ENCODE measurements at places on chromosomes 7 and 10.

DNA sequence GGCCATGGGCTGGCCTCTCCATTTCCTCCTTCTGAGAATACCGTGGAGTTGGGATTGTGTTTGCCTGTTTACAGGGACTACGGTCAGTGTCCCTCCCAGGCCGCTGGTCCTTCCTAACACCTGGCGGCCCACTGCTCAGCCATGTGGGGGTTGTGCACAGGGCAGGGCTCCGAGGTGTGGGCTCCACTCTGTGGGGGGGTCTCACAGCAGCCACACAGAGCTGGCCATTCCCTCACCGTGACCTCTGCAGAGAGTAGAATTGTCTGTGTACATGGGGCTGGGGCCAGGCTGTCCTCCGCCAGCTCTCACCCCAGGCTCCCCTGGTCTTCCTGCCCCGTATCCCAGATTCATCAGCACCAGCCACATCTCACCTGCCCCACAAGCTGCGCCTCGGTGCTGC is 60.1 kb downstream of the PTPRN2 start:
- DNase-seq, result no peak

GRCh38 chr7:69942573-69942972 is 344.3 kb downstream of the AUTS2 start:
- no peak for DNase-seq

DNA sequence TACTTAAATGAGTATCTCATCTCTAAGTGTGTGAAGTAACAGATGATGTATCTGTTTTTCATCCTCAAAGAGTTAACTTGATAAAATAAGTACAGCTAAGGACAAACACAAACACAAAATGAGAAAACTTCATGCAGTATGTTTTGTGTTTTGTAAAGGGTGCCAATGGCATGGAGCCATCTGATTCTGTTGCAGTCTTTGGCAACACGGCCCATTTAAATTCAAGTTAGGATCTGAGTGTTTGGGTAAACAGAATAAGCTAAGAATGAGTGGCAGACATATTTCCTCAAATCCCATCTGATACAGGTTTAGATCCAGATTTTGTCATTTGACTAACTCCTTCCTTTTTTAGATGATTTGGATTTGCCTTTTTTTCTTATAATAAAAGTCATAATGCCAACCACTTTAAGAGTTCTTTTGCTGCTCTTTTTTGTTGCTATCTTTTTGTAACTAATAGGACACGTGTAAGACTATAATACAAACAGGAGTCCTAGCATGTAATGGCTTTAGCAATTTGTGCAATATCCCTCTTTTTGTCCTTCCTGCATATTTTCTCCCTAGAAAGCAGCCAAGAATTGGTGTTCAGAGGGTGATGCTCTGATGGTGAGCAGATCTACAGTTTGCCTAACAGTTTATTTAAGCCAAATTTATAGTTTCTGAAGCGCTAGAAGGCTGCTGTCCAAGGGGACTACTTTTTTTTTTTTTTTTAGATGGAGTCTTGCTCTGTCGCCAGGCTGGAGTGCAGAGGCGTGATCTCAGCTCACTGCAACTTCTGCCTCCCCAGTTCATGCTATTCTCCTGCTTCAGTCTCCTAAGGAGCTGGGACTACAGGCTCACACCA is 18.9 kb upstream of the ACTA2 start:
- DNase-seq, result no peak

DNA sequence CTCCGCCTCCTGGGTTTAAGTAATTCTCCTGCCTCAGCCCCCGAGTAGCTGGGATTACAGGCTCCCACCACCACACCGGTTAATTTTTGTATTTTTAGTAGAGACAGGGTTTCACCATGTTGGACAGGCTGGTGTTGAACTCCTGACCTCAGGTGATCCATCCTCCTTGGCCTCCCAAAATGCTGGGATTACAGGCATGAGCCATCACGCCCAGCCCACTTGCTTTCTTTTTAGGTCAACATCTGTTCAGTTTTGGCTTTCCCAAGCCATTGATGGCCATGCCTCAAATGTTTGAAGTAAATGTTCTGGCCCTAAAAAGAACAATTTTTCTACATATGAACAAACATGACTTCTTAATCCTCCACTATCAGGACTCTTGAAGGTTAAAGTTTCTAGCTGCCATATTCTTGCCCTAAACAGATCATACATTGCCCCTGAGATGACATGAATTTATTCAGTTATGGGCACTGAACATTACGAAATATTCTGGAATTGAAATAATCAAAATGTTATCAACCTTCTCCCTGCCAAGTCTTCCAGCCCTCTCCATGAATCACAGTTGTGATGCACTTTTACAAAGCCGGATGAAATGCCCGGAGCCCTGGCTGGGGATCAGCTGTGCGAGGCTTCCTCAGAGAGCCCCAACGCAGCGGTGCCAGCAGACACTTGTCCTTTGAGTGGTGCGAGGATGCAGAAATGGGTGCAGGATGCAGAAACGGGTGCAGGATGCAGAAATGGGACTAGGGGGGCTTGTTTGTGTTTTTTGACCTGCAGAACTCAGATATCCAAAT is 2.9 kb downstream of the MRLN start:
- DNase-seq, result no peak

DNA sequence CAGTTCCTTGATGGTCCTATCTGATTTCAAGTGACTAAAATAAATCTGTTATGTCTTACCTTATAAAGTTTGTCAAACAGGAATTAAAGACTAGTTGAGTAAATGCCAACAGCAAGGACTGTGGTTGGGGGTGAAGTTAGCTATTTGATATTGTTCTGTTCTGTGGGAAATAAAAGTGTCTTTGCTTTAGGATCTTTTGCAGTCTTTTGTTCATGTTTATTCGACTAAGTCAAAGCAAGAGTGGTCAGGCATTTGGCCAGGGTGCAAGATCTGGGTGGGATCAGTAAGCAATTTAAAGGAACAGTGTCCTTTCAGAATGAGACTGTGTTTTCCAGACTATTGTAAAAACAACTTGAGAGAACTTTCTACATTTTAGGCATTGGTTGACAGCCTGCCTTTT is at the start of gene COL28A1:
Gene COL28A1, minus strand, starts transcription at position 183 of the 400 bp plus-strand sequence. CDS start 2,998 bp downstream, outside the sequence.
- DNase-seq, result no peak

DNA sequence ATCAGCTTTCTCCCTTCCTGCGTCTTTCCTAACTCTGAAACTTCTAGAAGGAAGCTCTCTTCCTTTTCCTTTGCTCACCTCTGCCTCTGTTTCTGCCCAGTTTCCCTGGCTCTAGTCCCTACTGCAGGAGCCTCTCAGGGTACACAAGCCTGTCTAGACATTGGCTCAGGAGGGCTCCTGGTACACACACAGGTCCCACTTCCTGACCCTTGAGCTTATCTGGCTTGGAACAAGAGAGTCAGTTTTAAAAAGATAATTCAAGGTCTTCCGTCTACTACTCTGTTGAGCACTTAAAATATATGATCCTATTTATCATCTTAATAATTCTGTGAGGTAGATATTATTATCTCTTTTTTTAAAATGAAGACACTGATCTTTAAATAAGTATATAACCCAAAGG is 140.7 kb downstream of the RTKN2 start:
- no peak for DNase-seq

DNA sequence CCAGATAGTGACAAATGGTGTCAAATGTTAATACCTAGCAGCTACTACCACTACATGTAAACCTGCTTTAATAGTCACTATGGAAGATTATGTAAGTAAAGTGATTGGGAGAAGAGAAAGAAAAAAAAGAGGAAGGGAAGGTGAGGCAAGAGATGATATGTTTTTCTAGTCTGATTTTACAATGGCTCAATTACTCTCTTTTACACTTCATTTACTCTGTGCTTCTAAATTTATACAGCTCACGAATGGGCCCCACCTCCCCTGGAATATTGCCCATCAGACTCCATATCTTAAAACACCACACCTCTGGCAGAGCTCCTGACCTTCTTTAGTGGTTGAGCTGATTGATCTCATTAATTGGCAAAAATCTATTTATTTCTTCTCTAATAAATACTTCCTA is 28.0 kb upstream of the IKZF1 start:
- DNase-seq, result no peak

DNA sequence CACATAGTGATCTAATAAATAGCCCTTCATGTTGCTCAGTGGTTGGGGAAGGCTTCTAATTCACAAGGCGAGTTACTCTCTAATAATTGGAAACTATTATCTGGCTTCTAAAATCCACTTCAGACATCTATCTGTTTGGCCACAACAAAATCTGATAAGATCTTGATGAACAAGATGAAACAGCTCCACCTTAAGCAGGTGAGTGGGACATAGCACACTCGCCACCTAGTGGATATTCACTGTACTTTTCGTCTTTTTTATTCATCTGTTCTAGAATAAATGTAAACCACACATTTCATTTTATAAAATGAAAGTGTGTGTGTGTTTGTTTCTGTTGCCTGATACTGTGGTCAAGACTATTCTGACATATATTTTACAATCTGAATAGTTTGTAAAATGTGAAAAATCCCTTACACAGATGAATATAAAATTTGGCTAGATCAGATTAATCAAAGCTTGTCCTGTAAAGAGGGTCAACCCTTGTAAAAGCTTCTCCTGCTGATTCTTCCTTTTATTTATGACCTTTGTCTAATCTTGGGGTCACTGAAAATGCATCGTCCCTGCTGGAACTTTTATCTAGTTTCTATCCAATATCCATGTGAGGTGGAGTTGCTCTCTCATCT is 26.5 kb upstream of the CNTNAP2 start:
- DNase-seq, result no peak

DNA sequence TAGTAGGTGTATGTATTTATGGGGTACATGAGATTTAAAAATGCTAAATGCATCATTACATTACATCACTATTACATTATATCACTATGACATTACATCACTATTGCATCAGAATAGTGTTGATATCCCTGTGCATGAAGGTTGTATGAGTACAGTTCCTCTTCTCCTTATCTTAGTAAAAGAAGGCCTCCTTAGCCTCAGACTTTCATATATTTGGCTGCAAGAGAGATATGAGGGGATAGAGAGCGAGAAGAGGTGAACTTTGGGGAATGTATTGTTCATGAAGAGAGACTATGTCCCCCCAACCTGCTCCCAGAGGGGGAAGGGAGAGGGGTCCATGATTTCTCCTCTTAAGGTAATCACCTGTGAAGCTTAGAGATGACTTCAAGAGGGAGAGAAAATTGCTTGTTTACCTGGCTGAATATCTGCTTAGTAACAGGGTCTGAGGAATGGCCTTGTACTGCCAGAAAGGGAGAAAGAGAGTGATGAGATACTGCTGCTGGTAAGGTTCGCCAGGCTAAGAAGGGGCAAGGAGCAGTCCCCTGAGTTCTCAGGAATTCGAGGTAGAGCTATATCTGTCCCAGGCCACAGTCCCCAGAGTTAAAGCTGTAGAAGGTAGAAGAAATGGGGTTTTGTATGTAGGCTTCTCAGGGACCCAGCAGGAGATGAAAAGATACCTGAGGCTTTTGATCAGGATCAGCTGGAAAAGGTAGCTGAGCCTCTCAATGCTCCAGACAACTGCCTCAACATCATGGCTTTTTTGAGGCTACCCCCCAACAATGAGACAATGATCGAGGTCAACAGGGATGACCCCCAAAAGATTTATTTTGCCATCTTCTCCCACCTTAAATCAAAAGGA is 168.4 kb upstream of the WNT16 start:
- no peak for DNase-seq

DNA sequence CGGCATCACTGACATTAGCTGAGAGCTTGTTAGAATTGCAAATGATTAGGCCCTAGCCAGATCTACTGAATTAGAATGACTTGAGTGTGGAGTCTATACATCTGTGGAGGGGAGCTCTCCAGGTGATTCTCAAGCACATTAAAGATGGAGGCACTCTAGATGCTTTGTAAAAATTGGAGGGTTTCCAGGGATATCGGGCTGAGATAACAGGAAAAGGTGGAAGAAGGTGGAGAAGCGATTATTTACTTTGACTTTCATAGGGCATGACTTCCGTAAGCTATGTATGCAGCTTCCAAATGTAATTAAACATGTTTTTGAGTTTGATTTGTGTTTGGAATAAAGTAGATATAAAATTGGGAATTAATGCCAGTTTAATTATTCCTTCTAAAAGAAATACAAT is 235.0 kb upstream of the PTN start:
- no peak for DNase-seq

- no peak for DNase-seq
Observed at GRCh38 chr7:6167004-6167551, 105.3 kb downstream of the CYTH3 start.

GRCh38 chr10:78082636-78083035 is 49.0 kb downstream of the RPS24 start:
- DNase-seq, result no peak

- no peak for DNase-seq
Observed at GRCh38 chr10:17562614-17563013, 54.6 kb downstream of the HACD1 start.

- DNase-seq, result no peak
Observed at GRCh38 chr7:111927353-111928019, 278.7 kb downstream of the DOCK4 start.

All from memory B cell (primary cell).